NCI-H774 (cell line): ENCODE measurements at places on chromosomes 12 and 14.

DNA sequence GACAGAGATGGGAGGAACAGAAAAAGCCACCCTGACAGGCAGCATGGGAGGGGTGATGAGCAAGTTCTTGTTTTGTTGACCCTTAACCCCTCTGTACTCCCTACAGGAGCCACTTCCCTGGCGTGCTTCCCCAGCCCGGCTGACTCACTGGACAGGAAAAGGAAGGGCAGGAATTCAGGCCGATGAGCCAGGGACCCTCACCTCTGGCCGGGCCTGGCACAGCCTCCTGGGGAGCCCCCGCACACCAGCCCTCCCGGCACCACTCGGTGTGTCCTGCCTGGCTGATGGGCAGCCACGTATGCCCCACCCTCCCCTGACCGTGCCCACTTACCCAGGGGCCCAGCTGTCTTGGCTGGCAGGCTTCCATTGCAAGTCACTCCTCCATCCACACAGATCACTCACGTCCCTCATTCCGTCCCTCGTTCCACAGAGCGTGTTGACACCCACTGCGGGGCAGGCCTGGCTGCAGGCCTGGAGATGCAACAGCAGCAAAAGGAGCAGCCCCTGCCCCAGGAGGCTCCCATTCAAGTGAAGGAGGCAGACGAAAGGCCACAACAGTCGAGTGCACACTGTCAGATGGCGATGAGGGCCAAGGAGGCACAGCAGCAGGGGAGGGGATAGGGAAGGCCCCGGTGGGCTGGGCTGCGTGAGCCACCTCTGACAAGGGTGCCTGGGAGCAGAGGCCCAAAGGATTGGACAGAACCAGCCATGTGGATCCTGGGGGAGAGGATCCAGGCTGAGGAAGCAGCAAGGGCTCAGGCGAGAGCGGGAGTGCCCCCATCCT lies 19.7 kb upstream of the CD9 start:
- DNase-seq = no peak

GRCh38 chr14:39264558-39264957 lies 30.8 kb downstream of the MIA2 start:
- no peak for DNase-seq

- DNase-seq = no peak
Measured at GRCh38 chr12:112017041-112017440, 3.8 kb downstream of the ERP29 start.

DNA sequence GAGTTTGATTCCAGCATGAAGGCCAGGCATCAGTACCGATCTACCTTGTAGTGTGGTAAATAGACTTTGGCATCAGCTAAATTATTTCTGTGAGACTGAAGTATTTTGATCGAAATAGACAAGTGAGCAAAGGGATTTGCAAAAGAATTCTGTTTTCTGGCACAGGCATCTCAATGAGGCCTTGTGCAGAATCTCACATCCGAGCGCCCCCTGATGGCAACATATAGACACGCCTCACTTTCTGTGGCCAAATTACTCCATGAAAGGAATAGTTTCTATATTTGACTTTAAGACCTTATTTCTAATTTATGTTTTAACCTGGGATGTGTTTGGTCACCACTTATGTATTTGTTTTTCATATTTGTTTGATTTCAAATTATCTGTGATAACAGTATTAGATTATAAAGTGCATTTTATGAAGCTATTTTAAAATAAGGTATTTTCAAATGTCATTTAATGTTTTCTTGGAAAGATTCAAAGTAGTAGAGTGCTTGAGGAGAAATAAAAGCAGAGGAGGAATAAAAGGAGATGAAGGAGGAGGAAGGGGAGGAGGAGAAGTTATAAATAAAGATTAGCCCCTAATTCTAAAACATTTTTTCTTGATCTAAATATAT lies 731.9 kb downstream of the NRXN3 start:
- no peak for DNase-seq

- DNase-seq = no peak
Measured at GRCh38 chr12:13905794-13906193, 75.6 kb downstream of the GRIN2B start.

GRCh38 chr14:36928432-36928831 lies 244.0 kb downstream of the SLC25A21 start:
- no peak for DNase-seq

- no peak for DNase-seq
Measured at GRCh38 chr14:75279153-75279762, 630 bp downstream of the FOS start.

GRCh38 chr12:3419558-3419957 lies 71.4 kb upstream of the PRMT8 start:
- no peak for DNase-seq

DNA sequence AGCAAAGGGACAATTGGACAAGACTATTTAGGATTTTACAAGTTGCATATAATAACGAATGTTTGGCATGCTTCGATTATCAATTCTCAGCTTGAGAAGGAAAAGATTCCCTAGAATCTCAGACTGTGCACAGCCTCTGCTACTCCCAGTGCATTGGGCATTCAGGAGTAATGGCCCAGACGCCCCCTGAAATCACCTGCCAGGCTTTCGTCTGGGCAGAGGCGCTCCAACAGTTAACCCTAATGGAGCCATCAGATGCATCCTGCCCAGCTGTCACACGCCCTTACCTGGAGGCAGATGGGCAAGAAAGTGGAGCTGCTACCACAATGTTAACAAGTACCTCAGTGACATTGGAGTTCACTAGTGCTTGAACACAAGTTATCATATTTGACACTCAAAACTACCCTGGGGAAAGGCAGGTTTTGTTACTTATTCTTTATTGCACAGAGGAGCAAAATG lies 927 bp upstream of the LRP6 start:
- DNase-seq = no peak

- no peak for DNase-seq
Measured at GRCh38 chr12:27031531-27031930, 9.2 kb downstream of the MED21 start.

DNA sequence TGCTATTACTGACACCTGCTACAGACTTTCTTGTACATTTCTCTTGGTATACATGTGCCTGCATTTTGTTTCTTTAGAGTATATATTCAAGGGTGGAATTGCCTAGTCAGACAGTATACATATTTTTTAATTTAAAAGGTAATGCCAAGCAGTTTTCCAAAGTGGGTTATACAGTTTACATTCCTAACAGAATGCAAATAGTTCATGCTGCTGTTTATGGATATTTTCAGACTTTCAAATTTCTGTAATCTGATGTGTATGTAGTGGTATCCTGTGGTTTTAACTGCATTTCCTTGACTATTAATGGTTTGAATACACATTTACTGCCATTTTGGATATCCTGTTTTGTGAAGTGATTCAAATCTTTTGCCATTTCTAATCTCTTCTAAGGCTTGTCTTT lies 55.5 kb upstream of the VCPKMT start:
- DNase-seq = no peak

- DNase-seq = no peak
Measured at GRCh38 chr14:83255015-83255726, 1721.5 kb upstream of the SEL1L start.

DNA sequence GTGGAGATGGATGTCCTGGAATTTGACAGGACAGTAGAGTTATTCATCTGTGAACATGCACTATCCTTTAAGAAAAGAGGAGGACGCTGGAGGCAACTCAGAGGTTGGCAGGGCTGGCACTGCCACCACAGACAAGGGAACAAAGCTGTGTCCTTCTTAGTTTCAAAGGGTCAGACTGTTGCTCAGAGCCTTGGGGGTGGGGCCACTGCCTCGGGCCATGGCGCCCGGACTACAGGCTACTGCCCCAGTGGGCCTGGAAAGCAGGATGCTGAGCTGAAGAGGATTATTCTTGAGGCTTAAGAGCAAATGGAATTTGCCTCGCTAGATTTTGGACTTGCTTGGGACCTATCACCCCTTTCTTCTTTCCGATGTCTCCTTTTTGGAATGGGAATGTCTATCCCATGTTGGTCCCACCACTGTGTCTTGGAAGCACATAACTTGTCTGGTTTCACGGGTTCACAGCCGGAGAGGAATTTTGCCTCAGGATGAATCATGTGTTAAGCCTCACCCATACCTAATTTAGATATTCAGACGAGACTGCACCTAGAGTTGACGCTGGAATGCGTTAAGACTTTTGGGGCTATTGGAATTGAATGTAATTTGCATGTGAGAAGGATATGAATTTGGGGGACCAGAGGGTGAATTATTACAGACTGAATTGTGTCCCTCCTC lies 114.8 kb upstream of the RFLNA start:
- no peak for DNase-seq

DNA sequence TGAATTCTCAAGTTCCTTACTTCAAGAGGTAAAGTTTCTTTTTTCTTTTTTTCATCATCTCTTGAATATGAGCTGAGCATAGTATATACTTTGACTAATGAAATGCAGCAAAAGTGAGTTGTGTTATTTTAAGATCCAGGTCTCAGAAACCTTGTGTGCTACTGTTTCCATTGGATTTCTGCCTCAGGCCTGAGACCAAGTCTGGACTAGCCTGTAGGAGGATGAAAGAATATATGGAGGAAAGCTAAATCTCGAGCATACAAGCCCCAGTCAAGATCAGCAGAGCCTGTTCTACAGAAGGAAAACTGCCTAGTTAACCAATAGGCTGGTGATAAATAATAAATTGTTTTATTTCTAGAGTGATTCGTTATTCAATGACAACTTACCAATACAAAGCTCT lies 652.5 kb downstream of the C12orf50 start:
- no peak for DNase-seq
